ENCODE measurements at places on chromosomes 6 and 20.
A peak's percentile ranks its signal among the peaks of the same experiment; 100 is the strongest.

DNA sequence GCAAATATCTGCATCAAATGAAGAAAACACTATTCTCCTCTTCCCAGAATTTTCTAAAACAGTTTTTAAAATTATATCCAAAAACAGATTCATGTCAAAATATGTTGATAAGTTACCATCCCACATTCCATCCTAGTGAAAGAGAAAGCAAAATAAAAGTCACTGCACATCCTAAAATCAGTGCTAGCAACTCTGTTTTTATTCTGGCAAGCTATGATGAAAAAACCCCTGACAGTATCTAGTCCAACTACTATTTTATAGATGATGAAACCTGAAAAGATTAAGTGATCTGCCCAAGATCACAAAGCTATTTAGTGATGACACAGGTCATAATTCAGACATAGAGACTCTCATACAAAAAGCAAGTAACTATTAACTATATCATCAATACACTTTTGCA is 190.3 kb upstream of the SHLD1 start:
- DNase-seq, result no peak

- no peak for DNase-seq
Measured at GRCh38 chr6:392441-393390, 1.2 kb downstream of the IRF4 start.

GRCh38 chr6:139514819-139515218 is 140.4 kb upstream of the CITED2 start:
- no peak for DNase-seq

GRCh38 chr6:1043458-1043836 is 268.5 kb upstream of the FOXQ1 start:
- no peak for DNase-seq

GRCh38 chr6:157139054-157139708 is 184.1 kb downstream of the TMEM242 start:
- no peak for DNase-seq

DNA sequence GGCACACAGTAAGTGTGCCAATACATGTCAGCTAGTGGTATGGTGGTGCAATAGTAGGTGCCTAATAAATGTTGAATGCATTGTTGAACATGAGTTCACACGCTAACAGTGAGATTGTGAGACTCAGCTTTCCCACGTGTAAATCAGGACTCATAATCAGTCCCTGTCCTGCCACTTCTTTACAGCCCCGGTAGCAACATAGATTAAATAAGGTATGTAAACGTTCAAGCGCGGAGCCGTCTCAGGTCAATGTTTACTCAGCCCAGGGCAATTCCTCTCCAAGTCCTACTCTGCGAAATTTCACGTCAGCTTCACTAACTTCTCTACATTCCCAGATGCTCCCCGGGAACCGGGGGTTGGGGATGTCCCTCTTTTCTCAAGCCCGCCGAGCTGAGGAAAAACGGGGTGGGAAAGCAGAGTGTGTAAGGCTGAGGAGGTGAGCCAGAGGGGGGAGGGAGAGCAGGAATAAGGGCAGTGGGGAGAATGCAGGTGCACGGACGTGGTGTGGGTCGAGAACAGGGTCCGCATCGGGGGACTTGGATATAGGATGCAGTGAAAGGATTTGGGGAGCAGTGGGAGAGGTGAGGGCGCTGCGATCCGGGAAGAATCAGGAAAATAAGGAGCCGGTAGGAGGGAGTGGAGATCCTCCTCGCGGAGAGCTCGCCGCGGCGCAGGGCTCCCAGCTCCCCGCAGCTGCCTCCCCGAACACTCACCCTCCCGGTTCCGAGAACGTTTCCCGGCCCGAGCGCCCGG is 544 bp upstream of the TP53INP2 start:
- peak; percentile 27 for DNase-seq

DNA sequence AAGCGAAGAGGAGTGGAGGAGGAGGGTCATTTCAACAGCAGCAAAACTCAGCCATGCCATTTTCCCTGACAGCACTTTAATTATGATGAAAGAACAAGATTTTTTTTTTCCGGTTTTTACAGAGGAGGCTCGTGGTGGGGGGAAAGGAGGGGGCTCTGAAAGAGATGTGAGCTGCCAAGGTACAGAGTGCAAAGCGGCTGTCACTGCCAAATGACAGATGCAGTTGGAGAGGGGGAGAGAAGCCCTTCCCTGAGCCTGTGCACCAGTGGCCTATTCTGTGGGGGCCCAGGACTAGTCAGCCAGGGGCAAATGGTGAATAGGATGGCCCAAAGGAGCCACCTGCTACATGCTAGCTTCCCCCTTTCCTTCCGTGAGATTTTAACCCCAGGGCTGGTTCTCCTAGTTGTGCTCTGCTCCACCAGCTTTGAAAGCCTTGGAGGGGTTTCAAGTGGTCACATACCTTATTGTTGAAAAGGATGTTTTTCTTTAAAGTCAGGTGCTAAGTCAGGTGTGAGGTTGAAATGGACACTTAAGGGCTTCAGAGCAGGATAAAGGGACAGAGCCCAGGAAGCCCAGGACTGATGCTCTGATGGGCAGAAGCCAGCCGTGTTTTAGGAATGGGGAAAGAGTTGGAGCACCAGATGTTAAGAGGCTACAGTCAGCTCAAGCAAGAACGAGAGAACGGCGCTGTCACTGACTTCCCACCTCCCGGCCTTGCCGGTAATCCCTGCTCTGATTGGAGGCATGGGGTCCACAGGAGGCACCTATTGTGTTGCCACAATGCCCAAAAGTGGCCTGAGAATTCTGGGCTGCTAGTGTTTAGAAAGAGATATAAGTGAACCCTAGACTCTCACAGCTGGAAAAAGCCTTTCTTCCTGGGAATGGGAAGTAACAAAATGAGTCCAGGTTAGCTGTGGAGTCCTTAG is 24.8 kb downstream of the GNAS start:
- no peak for DNase-seq

Data from putamen (tissue), 1 donor.